Stimulated activated CD8-positive, alpha-beta memory T cell treated with anti-CD3 and anti-CD28 coated beads, Interleukin-7, amount 100 ng/mL, for 1 hour (primary cell): ENCODE measurements at places on chromosomes 3 and 15.

- DNase-seq: no peak
These were observed 50.1 kb upstream of the CGNL1 start for GRCh38 chr15:57326196-57326595.

DNA sequence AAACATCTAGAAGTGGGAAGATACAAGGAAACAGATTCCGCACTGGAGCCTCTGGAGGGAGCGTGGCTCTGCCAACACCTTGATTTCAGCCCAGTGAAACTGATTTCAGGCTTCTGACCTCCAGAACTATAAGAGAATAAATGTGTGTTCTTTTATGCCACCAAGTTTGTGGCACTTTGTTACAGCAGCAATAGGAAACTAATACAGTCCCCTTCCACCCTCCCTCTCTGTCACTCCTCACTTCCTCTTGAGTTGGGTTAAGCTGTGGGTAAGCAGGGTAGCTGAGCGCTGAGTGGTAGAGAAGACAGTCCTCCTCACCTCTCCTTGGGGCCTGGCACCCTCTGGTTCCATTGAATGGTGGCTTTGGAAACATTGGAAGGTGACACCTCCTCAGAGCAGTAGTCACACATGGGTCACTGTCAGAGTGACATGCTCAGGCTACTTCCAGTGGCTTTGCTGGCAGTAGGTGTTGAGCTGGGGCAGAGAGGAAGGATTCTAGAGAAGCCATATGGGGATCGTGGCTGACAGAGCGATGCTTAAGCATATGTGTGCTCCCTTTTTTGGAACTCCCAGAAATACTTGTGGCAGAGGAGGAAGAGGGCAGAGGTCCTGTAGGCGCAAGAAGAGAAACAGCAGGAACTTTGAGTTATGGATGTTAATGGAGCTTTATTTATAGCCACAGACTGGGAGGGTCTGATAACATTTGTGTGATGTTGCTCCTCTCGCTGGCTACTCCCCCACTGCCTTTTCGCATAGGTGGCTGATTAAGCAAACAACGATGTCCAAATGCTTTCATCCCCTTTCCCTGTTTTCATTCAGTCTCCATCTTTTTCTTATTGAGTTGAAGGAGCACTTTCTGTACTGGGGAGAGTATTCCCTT lies 14.8 kb upstream of the HCN4 start:
- no peak for DNase-seq

- DNase-seq: no peak
These were observed 441 bp downstream of the CEP70 start for GRCh38 chr3:138593488-138594149.

DNA sequence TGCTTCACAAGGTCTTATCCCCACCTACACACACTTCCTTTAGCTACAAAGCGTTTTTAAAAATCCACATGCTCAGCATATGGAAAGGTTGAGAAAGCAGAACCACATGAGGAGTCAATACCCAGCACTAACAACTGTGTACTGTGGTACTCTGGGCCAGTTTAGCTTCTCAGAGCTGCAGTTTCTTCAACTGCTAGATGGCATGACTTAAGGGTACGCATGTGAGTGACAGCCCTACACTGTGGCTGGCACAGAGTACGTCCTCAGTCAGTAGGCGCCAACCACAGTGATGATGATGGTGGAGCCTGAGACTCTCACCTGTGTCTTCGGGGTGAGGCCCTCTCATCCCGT lies 17.4 kb downstream of the CCDC12 start:
- no peak for DNase-seq

DNA sequence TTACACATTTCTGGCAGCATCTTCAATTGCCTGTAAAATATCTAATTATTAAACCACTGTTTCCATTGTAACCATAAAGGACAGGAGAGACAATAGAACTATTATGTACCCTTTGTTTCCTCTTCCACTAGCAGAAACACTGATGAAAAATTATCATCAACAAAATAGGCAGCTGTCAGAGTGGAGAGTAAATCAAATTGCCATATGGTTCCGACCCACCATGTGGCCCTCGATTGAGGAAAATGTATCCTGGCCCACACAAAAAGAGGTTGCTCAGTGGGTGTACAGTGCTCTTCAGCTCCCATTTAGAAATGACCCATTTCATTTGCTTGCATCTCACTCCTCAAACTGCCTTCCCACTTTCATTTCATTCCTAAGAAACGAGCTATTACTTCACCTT lies 570.6 kb upstream of the UBE2E2 start:
- DNase-seq: no peak

- DNase-seq: no peak
These were observed 31.3 kb downstream of the LDHAL6B start for GRCh38 chr15:59237924-59238331.

DNA sequence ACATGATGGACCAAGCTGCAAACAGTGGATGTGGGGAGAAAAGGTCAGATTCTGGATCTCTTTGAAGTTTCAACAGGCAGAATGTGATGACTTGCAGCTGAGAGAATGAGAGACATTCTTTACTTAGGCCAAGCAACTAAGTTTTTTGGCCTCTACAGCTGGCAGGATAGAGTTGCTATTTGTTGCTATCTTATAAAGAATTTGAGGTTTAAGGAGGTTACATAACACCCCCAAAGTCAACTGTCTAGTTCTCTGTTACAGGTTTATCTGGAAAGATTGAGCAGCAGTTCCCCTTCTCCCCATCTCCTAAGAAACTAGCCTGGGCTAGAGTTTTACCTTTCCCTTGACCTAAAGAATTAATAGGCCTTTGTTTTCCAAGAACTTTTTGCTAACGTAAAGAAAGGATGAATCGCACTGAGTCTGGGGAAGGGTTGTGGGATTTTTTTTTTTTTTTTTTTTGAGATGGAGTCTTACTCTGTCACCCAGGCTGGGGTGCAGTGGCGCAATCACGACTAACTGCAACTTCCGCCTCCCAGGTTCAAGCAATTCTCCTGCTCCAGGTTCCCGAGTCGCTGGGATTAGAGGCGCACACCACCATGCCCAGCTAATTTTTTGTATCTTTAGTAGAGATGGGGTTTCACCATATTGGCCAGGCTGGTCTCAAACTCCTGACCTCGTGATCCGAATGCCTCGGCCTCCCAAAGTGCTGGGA lies 26.6 kb upstream of the SLMAP start:
- DNase-seq: no peak

DNA sequence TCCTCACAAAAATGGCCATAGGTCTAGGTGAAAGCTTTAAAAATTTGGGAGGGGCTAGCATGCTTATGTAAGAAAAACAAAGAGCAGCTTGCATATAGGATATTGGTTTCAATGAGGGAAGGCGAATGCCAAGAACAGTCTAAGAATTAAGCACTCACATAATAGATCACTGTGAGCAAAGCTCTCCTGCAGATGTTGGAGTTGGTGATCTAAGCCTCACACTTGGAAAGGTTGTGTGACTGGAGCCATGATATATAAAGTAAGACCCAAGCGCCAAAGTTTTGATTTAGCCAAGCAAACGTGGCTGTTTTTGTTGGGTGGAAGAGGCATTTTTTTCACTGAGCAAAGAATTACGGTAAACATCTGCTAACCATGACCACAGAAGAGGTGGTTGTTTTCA lies 237.5 kb downstream of the FOXP1 start:
- DNase-seq: no peak

DNA sequence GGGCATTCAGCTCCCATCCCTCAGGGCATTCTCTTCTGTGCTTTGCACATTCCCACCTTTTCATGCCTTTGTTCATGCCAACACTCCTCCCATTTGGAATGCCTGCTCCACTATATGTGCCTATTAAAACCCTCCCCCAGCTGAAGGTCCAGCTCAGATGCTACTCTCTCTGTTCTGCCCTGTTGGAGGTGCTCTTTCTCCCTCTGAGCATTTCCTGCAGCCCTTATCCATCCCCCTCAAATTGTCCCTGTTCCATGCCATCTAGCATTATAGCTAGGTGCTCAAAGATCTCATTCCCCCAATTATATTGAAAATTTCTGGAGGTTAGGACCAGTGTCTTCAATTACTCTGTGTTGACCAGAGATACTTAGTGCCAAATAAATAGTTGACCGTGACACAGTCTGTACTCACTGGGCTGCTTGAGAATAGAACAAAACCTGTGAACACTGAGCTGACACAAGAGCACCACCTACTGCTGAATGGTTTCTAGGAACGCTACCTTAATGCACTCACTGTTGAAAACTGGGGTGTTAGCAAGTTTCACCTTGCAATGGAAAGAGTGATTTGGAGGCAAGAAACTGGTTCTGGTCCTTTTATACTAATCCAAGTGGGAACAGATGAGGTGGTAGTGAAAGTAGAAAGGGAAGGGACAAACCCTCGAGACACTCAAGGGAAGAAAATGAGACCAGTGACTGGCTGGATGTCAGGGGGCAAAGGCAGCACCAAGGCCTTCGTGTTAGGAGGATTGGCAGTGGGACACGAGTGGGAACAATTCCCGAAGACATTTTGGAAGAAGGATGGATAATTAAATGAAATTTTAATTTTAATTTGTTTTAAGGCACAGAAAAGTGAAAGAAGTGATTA lies 289.8 kb upstream of the ROPN1 start:
- DNase-seq: no peak

DNA sequence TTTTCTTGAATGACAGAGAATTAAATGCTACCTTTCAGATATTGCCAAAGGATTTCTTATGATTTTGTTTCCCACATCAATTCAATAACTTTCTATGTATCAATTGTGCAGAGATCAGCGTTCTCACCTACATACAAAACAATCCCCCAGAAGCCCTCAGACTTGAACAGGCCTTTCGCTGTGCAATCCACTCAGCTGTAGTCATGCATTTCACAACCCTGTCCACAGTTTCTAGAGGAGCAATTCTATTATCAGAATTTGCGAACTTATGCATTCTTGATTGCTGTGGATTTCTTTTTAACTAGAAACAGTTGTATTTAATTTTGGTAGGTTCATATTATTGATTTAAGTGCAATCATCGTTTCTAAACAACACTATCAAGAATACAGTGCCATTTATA lies 13.7 kb upstream of the ALCAM start:
- DNase-seq: no peak

- no peak for DNase-seq
These were observed 72.8 kb downstream of the EOMES start for GRCh38 chr3:27649277-27649676.

DNA sequence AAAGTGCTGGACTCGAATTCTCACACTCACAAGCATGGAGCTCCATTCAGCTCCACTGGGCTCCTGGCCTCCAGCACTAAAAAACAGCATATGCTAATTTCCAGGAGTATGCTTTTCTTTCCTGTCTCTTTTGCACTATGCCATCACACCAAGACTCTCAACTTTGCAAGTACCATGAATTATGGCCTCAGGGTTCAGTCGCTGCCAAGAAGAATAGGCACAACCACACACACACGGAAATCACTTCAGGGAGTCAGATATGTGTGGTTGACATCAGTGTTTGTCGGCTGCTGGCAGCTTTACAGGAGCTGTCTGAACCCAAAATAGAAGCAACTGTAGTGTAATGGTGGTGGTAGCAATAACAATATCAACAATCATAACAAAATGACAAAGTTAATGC lies 305.0 kb upstream of the SLCO3A1 start:
- no peak for DNase-seq

DNA sequence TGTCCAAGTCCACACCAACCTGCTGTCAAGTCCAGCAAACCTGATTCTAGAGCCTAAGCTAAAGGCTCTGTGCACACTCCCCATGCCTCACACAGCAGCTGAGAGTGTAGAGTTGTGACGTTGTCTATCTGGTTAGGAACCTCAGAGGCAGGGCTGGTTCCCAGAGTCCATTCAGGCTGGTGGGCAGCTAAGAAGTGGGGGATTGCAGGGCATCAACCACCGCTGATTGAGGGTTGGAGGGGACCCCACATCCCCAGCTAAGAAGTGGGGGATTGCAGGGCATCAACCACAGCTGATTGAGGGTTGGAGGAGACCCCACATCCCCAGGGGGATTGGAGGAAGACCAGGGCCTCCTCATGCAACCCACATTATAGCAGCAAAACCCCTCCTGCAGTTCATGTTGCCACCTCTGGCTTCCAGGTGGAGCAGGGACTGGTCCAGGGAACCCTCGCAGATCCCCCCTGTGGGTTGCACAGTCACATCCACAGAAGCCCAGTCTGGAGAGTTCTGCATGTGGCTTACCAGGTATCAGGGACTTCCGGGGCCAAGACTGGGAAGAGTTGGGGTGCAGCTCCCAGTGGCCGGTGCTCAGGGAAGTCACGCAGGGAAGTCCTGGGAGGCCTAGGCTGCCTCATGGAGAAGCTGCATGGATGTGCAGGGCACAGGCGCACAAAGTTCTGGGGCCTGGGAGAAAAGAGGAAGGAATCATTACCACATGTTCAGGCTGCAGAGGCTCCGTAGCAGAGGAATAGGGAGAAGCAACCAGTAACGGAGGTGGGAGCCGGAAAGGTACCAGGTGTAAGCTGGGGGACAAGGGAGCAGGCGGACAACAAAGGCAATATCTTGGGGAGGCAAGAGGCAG lies 71.4 kb upstream of the PCSK6 start:
- DNase-seq: no peak

- DNase-seq: no peak
These were observed 279.2 kb downstream of the TLE3 start for GRCh38 chr15:69818529-69818928.

GRCh38 chr3:101381809-101382208 lies 61.4 kb upstream of the IMPG2 start:
- DNase-seq: no peak

DNA sequence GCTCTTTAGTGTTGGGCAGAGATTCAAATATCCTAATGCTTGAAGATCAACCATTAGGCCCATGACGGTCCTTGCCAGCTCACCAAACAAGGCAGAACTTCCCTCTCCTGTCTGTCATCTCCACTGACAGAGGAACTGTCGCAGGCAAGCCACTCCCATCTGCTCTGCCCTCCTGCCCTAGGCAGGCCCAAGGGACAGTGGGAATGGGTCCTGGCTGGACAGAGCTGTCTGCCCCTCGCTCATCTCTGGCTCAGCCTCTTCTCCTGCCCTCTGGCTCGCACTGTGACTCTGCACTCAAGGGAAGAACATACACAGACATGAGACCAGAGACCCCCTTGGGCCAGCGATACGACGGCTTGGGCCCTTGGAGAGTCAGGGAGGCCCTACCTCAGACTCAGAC lies 7.6 kb upstream of the MUSTN1 start:
- no peak for DNase-seq

DNA sequence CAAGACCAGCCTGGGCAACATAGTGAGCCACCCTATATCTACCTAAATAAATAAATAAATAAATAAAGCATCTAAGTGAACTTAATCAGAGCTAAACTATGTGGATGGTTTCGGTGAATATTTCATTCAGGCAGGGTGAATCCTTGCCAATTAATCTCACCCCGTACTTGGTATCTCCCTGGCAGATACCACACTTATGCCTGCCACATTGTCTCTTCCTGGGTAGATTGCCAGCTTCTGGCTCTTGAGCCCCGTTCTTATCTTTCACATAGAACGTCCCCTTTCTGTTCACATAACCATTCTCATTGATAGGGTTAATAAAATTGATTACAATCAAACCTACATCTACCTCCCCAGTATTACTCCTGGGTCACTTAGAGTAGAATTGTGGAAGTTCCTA lies 7.0 kb downstream of the SNAP23 start:
- DNase-seq: no peak

GRCh38 chr15:60020736-60021135 lies 16.6 kb downstream of the FOXB1 start:
- DNase-seq: no peak

GRCh38 chr15:32646291-32646690 lies 4.8 kb downstream of the SCG5 start:
- DNase-seq: no peak
